ENCODE measurements at places on chromosomes 7 and 10.

DNA sequence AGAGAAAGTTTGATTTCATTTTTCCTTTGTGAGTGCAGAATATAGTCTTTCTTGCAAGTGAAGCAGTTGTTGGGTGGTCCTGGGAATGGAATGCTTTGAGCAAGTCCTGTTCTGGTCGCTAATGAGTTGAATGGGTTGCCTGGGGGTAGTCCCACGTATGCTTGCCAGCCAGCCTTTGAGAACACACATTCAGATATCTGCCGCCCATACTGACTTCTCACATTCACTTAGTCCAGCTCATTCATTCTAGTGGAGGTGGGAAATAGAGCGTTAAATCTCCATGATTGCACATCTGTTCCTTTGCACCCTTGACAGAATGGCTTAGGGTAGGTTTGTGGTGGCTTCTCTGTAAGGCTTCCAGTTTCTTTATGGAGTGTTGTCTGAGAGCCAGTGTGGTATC lies 256.6 kb downstream of the SORCS3 start:
- DNase-seq, result no peak

DNA sequence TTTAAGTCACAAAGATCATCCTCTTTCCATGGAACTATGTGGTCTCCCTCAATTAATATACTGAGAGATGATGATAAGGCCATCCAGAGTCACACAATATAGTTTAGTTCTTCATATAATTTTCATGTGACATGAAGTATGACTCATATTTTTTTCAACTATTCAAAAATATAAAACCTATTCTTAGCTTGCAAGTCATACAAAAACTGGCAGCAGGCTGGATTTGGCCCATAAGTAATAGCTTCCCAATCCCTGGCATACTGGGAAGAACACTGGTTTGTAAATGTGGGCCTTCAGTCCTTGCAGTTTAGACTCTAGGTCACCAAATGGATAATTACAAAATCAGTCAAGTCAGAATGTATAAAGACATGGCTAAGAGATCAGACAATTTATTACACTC lies 356.6 kb downstream of the PPP1R3A start:
- no peak for DNase-seq

GRCh38 chr7:149824748-149825566 lies 13.2 kb upstream of the ZNF862 start:
- DNase-seq, result no peak

DNA sequence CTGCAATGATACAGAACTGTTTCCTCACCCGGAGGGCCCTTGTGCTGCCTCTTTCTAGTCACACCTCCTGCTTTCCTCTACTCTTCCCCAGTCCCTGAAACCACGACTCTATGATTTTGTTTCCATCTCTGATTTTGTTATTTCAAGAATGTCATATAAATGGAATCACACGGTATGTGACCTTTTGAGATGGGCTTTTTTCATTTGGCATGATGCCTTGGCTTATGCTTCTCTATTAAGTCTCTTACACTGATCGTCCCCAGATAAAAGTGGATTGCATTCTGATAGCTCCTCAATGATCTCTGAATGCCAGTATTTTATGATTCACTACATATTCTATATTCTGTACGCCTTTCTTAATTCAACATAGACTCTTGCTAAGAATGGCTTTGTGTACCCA lies 78.2 kb downstream of the GALNT11 start:
- no peak for DNase-seq

- peak; percentile 83 for DNase-seq
These were observed 78.7 kb upstream of the MKLN1 start for GRCh38 chr7:131249003-131249402.

DNA sequence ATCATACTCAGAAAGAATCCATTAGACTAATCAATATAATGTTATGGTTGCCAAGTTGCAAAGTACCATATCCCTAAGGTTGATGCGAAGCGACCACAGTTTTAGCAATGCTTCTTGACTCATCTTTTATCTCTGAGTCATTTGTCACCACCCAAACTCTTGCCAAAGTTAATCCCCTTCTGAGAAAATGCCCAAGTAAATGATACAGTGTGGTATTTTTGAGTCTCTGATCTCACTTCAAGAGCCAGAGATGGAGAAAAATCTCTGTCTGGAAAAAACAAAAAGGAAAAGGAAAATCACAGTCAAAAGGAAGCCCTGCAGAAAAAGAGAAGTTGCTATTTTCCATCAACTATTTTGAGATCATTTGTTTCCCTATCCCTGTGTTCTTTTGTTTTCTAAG lies 26.7 kb upstream of the OTUD1 start:
- DNase-seq, result peak; percentile 32

DNA sequence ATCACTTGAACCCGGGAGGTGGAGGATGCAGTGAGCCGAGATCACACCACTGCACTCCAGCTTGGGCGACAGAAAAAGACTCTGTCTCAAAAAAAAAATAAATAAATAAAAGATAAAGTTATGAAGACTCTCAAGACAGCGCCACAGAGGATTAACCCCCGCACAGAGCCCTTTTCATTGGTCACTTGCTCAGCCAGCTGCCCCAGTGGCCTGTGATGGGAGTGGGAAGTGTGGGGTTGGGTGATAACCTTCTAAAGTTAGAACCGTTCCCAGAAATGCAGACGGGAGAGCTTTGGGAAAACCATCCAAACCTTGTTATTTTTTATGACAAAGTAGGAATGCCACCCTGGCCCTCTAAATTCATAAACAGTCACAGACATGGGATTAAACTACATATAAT lies 57.4 kb downstream of the PARP12 start:
- DNase-seq, result no peak

- DNase-seq, result no peak
These were observed 28.3 kb upstream of the CASD1 start for GRCh38 chr7:94481279-94481678.

GRCh38 chr10:14311206-14311957 lies 19.3 kb downstream of the FRMD4A start:
- no peak for DNase-seq

DNA sequence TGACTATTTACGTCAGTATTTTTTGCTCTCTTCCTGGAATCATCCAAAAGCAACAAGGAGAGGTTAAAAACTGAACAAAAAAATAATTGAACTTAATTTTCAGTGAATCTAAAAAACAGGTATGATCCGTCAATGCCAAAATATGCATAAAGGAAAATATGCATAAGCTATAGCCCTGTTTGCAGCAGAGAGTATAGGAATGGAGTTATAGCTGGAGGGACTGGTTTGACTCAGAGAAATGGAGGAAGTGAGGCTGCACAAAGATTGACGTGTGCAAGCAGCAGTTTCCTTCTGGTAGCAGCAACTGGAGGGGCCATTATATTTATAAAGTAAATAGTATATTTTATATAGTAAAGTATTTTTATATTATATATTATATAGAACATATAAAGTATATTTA lies 37.1 kb downstream of the GNG11 start:
- no peak for DNase-seq
